ENCODE measurements at places on chromosomes 2 and 18.

DNA sequence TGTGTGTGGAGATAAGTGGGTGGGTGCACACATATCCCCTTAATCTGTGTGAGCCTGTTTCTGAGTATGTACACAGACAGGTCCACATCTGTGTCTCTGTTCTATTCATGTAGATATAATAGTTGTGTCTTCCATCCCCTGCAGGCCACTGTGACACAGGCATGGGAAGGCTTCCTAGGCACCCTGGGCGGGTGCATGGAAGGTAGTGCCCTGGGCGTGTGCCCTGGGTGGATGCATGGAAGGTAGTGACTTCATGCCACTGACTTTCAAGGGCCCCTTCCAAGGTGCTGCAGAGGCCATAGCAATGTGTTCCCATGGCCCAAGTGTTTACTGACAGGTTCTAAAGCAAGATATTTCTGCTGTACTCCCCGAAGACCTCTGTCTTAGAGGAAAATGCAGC lies 462.5 kb upstream of the HS6ST1 start:
- DNase-seq: no peak

- DNase-seq: no peak
These were observed 29.0 kb downstream of the LAMA3 start for GRCh38 chr18:23718243-23718720.

DNA sequence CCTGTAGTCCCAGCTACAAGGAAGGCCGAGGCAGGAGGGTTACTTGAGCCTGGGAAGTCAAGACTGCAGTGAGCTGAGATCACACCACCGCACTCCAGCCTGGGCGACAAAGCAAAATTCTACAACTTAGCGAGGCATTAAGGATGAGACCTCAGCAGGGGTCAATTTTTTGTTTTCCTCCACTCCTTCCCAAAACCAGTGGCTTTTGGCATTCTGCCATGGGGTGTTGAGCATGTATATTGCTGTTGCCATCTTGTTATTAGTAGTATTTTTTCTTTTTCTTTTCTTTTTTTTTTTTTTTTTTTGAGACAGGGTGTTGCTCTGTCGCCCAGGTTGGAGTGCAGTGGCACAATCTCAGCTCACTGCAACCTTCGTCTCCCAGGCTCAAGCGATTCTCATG lies 8.9 kb upstream of the GIGYF2 start:
- DNase-seq: no peak

DNA sequence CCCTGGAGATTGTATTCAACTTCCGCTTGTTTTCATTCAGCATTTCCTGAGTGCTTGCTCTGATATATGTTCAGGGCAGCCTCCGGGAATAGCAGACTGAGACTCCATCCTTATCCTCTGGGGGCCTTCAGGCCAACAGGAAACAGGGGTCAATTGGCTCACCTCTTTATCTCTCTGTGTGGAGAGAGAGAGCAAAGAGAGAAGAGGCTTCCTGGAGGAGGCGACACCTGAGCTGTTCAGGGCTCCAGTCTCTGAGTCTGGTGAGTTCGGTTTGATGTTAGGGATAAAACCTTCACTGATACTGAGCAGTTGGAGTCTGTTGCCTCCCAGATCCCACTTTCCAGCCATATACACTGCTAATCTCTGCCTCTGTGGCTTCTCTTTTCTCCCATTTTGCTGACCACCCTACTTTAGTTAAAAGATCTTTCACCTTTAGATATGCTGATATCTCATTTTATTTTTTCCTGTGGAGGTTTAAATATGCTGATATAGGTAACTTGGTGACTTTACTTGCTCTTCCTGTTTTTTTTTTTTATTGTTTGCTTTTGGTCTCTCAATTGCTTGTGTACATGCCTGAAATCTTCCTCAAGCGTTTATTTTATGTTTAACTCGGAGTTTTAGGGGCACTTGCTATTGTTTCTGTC lies 56.9 kb downstream of the KCNS3 start:
- DNase-seq: no peak

DNA sequence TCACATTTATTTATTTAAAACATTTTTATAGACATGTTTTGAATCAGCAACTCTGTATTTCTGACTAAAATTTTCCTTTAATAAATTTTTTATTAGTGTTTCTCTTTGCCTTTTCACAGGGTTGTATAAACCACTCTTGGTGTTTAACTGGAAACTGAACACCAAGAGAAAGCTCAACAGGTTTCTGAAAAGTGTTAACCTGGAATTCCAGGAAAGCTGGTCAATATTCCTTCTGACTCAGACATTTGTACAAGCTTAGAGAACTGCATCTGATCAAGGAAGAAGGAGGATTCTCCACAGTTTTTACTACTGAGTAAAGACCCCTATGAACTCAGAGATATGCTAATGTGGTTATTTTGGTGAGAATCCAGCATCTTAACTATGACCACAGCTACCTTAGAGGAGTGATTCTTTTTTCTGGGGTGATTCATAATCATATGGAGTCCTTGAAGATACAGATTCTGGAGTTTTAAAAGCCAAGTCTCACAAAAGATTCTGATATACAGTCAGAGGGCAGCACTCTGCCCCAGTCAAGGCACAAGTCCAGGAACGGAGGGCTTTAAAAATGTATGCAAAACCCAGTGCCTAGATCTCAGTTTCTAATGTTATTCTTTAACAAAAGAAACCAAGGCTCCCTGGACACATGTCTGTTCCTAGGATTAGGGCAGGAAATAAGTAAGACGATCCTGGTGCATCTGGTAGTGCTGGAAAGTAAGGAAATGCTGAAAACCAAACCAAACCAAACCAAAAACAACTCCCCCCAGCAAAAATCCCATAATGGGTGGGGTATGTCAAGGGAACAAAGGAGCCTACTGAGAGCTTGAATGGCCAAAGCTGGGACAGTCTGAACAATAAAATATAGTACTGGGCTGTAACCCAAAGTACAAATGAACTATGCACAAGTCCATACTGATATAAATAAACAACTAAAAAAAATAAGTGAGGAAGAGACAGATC lies 85.1 kb upstream of the FZD5 start:
- no peak for DNase-seq

- no peak for DNase-seq
These were observed 46.7 kb downstream of the CFAP210 start for GRCh38 chr2:169647496-169647895.

- no peak for DNase-seq
These were observed 211.9 kb downstream of the RBM43 start for GRCh38 chr2:151049746-151050145.

GRCh38 chr2:226601881-226602662 lies 197.5 kb downstream of the IRS1 start:
- DNase-seq: no peak

GRCh38 chr2:213566846-213567245 lies 282.6 kb downstream of the SPAG16 start:
- DNase-seq: no peak

DNA sequence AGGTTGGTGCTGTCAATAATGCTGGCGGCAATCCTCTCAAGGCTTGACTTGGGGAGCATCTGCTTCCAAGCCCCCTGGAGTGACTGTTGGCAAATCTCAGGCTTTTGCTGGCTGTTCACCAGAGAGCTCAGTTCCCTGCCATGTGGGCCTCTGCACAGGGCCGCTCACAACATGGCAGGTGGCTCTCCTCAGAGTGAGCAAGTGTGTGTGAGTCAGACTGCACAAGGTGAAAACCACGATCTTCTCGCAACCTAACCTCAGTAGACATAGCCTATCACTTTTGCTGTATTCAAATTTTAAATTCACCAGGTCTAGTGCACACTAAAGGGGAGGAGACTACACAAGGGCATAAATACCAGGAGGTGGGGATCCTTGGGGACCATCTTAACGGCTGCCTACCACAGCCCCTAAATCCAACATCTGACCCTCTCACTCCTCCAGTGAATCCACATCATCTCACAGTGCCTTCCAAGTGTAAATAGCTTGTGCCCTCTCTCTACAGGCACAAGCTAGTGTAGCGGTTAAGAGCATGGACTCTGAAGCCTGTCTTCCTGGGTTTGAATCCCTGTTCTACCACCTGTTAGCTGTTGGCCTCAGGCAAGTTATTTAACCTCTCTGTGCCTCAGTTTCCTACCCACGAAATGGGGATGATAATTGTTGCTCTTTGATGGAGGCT lies 187.7 kb upstream of the CXCR4 start:
- peak; percentile 76 for DNase-seq

Measured in activated CD4-positive, alpha-beta T cell treated with anti-CD3 and anti-CD28 coated beads, Interleukin-2, amount 50 U/mL, for 16 hours (primary cell).